ENCODE measurements at places on chromosomes 6 and 20.

- no peak for DNase-seq
These were observed 38.8 kb downstream of the SNX3 start for GRCh38 chr6:108222064-108222463.

GRCh38 chr6:38241200-38241871 is 398.4 kb downstream of the BTBD9 start:
- DNase-seq, result no peak

DNA sequence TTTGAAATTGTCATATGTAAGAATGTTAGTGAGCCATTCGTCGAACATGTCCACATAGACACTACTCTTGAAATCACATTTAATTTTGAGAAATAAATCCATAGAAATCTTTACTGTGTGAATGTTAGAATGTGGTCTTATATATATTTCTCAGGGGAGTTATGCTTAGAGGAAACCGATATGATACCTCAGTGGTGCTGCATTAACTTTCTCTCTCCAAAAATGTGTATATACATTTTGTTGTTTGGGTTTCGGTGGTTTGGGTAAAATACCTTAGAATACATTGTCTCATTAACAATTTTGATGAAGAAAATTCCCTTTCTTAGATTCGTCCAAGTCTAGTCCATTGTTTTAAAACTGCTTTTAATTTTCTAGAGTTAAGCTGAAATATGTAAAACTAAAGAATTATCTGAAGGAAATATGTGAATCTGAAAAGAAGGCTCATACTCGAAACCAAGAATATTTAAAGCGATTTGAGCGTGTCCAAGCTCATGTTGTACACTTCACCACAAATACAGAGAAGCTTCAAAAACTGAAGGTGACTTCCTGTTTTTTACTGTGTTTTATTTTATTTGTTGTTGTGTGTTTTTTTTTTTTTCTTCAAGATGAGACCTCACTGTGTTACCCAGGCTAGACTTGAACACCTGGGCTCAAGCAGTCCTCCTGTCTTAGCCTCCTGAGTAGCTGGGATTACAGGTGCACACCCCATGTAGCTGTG is 10.3 kb downstream of the KIZ start:
- no peak for DNase-seq

DNA sequence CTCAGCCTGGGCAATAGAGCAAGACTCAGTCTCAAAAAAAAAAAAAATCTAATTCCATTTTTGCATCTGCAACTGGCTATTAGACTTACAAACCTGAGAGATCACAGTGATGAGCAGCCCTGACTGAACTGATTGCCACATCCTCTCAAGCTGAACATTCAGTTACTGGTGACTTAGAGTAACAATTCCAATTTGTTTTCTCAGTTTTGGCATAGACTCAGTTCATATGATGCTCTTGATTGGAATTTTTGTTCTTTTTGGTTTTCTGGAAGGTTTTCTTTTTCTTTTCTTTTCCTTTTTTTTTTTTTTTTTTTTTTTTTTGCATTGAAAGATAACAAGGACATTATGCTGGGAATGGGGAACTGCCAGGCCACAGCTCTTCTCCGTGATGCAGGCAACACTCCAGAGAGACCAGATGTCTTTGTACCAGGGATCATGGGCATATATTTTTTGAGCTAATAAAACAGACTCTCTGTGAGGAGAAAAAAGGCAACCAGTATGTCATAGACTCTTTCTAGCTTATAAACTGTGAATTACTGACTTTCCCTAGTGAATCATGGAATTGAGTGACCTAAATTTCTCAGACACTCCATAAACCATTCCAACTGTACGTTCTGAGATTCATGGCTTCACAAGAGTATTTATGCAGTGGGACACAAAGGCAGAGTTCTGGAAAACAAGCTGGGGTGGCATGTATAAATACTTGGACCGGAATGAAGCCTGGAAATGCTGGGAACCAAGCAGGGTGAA is 86.0 kb upstream of the SLC2A12 start:
- DNase-seq, result no peak

DNA sequence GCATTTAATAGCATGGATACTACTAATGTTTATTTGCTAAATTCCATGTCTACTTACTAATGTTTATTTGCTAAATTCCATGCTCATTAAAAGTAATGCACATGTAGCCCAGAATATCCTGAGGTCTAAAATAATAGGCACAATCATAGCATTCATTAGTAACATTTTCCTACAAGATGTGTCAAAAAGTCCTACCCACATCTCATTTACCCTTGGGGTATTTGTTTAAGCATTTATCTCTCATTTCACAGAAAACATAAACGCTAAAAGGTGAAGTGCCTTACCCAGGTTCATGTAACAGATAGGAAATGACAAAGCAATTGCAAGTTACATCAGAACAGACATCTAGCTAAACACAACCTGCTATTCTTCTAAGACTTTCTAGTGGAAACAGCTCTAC is 457.1 kb downstream of the HACE1 start:
- DNase-seq, result no peak

DNA sequence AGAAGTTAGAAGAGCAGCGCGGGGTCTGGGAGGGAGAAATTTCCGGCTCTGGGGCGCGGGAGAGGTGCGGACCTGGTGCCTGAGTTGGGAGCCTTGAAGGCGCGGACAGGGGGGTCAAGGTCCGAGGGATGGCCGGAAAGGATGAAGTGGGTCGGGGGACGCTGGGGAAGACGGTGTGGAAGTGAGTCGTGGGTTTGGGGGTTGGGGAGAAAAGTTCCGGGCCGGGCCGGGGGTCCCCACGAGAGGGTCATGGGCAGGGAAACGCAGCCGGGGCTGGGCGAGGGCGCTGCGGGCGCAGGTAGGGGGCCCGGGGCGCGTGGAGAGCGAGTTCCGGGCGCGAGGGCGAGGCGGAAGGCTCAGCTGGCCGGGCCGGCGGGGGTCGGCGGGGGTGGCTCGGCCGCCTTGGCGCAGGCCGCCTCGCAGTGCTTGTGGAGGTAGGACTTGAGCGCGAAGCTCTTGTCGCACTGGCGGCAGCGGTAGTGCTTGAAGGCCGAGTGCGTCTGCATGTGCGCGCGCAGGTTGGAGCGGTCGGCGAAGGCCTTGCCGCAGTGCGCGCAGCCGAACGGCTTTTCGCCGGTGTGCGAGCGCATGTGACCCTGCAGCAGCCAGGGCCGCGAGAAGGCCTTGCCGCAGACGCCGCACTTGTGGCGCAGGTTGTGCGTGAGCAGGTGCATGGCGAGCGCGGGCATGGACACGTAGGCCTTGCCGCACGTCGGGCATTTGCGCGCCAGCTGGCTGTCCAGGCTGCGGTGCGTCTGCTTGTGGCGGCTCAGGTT is 10.5 kb upstream of the SRXN1 start:
- DNase-seq, result no peak

DNA sequence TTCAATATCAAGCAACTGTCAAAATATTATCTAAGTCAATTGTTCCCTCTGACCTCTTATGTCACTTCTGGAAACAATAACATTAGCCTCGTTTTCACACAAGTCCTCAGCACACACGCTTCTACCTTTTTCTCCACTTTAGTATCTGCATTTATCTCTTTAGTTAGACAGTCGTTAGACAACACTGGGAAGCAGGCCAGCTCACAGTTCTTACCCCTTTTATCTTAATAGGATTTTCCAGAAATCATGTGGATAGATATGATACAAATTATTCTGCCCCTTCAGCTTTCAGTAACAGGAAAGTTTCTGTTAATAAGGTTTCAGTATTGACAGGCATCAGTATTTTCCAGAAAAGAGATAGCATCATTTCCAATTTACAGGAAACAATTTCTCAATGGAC is 25.9 kb upstream of the HAO1 start:
- DNase-seq, result no peak

- DNase-seq, result no peak
These were observed 2.6 kb downstream of the DSE start for GRCh38 chr6:116373300-116373699.

DNA sequence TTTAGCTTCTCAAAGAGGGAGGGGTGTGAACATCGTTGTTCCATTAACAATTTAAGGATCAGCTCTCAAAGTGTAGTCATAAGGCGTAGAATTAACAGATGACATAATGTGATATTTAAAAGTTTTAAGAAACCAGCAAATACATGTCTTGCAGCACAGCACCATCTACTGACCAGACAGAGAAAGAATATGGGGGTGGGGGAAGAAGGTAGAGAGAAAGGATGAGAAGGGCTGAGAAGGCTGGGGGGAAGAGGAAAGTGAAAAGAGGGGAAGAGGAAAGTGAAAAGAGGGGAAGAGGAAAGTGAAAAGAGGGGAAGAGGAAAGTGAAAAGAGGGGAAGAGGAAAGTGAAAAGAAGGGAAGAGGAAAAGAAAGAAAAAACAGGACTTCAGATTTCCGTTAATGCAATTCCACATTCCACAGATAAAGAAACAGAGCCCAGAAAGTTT is 80.9 kb downstream of the HAO1 start:
- DNase-seq, result peak; percentile 81

DNA sequence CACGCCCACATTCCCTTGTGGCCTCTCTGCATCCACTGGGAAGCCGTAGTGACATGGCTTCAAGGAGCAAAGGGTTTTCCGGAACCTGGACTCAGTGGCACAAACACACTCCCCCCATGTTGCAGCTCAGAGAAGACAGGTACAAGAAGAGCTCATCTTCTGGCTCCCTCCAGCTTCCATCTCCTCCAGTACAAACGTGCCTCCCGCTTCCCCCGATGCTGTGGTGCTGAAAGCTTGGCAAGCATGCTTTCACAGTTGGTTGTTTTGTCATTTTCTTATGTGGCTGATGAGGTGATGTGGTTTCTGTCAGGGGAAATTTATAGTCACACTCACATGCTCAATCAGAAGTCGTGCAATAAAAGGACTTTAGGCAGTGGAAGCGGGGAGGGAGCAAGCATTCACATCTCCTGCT is 258.5 kb downstream of the KIF16B start:
- no peak for DNase-seq

DNA sequence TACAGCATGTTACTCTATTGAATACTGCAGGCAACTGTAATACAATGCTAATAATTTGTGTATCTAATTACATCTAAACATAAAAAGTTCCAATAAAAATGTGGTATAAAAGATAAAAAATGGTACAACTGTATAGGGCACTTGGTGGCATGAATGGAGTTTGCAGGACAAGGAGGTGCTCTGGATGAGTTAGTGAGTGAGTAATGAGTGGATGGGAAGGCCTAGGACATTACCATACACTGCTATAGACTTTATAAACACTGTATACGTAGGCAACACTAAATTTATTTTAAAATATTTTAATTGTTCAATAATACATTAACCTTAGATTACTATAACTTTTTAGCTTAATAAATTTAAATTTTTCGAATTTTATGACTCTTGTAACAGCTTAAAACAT is 579.6 kb upstream of the MAN1A1 start:
- no peak for DNase-seq

DNA sequence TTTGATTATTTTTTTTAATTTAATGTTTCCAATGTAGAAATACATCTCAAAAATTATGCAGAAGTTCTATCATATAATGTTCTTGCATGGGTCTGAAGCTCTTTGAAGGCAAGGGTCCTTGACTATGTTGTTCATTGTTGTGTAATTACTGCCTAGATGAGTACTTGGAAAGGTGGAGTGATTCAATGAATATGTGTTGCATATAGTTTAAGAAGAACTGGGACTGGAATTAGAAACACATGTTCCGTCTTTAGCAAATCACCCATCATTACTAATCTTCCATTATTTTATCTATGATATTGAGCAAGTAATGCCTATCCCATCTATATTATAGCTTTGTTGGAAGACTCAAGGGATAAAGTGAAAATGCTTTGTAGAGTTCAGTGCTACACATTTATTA is 147.3 kb downstream of the LAMA2 start:
- DNase-seq, result no peak

- no peak for DNase-seq
These were observed 3.7 kb downstream of the COX4I2 start for GRCh38 chr20:31641391-31641790.

DNA sequence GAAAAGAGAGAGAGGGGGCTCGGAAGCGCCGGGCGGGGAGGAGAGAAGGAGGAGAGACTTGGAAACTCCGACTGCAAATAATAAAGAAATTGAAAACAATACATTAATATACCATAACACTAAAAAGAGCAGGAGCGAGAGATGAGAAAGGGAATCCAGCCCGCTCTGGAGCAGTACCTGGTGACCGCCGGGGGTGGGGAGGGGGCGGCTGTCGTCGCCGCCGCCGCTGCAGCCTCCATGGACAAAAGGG is 338 bp downstream of the E2F3 start:
- no peak for DNase-seq

- DNase-seq, result no peak
These were observed 94.1 kb downstream of the MAN1A1 start for GRCh38 chr6:119255492-119255891.

GRCh38 chr20:41892031-41892430 is 273.9 kb upstream of the CHD6 start:
- DNase-seq, result no peak

GRCh38 chr20:33071198-33071597 is 8.2 kb upstream of the BPIFB4 start:
- DNase-seq, result no peak
